OCI-M1 (cell line): ENCODE measurements at places on chromosomes 2 and 18.

DNA sequence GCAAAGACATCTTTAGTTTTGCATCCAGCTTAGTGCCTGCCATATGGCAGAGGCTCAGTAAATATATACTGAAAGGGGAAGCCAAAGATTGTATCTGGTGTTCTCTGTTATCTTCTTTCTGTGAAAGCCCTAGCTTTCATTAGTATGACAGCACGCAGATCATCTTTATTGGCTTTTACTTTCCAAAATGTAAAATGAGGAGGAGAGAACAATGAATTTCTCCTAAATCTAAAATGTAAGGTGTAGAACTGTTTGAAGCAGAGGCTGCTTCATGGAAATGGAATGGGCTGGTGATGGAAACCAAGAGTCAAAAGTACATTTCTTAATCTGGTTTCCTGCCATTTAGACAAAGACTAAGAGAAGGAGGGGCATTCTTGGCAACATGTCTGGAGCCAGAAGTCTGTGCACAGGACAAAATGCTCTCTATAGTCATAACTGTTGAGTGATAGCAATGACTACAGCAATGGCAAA, 1029.9 kb upstream of the PIK3C3 start:
- DNase-seq: no peak

DNA sequence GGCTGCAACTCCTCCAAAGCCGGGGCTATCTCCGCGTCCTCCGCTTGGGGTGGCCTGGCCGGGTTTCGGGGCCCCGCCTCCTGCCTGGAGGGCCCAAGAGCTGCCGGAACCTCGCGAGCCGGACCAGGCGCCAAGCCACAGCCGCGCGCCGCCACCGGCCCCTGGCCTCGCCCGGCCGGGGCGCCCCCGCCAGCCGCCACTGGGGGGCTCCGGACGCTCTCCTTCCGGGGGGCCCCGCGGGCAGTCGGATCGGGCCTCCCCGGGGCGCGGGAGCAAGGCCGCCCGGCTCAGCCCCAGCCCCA, 17.4 kb upstream of the HAAO start:
- peak; percentile 94 for DNase-seq

DNA sequence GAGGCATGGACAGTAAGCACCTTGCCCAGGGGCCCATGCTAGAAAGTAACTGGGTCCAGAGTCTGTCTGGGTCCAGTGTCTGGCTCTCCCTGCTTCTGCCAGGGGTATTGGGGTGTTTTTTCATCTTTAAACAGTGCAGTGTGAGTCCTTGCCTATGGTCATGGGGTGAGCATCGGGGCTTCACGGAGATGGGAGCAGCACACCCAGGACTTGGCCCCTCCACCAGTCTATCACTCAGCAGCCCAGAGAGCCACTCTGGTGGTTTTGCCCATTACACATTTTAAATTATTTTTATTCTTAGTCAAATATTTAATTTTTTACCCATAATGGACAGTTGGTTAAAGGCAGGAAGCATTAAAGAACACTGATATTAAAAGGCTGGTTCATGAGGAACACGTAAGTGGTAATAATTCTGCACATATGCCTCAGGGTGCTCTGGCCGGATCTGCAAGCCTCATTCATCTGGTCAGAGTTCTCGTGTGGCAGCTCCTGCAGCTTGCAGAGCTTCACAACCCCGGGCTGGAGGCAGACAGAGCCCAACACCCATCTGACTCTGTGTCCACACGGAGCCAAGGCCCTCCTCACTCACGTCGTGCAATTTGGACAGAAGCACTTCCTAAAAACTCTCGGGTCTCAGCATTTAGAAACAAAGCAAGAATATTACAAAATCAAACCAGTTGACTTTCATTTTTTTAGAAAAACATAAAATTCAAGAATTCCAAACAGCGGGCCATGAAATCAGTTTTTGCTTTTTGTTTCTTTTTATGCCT, 204.1 kb downstream of the CTIF start:
- no peak for DNase-seq

- DNase-seq: no peak
Observed at GRCh38 chr18:61574665-61575064, 241.4 kb downstream of the CDH20 start.

DNA sequence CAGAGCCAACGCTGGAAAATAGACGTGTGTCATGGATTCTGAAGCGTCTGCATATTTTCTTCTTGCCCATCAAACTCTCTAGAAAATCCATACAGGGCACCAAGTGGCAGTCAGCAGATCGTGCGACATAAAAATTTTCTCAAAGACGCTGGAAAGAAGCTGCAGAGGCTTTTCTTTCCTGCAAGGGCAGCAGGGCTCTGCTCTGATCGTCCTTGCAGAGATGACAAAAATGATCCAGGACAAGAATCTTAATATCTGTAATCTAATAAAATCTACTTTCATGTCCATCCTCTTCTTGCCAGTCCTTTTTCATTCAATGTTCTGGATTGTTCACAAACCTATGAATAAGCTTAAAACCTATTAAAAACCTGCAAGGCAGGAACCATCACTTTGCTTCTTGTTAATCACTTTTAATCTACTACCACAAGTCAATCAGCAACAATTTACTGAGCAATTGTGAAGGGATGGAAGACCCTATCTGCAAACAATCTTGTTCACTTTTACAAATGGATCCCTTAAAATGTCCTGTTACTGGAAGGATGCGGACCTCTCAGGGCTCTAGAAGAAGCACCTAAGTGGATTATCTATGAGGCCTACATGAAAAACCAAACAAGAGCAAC, 93.6 kb downstream of the MREG start:
- no peak for DNase-seq

GRCh38 chr2:7841751-7842150, 840.1 kb upstream of the ID2 start:
- no peak for DNase-seq

DNA sequence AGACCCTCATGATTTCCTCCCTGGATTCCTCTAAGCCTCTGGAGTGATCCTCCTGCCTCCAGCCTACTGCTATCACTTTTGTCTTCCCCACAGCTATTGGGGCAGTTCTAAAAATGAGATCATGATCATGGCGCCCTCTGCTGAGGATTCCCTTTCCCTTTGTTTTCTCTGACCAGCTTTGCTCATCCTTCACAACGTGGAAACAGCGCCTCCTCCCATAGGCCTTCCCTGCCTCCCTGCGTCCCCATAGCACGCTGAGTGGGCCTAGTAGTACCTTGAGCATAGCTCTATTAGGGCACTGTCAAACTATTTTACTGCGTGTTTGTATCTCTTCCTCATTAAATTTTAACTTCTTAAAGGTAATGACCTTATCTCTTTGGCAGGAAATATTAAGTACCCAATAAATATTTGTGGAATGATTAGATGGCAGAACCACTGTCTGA, 207.0 kb upstream of the FANCL start:
- DNase-seq: peak; percentile 94

DNA sequence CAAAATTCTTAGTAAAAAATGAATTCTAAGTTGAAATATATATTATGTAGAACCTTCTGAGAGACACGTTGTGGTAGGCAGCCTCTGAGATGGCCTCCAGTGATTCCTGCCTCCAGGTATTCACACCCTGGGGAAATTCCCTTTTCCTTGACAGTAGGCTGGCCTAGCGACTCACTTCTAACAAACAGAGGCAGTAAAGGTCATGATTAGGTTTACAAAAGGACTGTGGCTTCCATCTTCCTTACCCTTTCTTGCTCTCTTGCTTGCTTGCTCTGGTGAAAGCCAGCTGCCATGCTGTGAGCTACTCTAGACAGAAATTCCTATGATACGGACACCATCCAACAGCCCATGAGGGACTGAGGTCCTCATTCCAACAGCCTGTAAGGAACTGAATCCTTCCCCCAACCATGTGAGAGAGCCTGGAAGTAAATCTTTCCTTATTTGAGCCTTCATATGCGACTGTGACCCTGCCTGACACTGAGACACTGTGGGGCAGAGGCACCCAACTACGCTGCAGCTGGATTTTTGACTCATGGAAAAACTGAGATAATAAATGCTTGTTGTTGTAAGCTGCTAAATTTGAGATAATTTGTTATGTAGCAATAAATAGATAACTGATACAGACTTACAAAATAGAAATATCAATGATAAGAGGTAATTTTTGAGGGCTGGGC, 32.7 kb upstream of the SERTAD2 start:
- DNase-seq: no peak

DNA sequence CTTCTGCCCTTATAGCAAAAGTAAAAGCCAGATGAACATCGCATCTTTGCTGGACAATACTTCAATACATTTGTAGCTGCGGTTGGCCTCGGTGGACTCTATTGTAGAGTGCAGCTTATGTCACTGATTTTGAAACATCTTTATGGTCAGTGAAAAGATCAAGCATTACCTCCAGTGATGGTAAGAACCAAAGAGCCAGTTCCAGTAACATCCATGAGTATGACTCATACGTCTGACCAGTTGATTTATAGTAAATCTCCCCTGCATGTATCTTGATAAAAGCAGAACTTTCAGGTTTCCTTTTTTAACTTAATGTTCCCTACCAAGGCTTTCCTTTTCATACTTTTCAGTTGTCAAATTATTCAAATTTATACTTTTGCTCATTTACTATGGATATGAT, 119.2 kb upstream of the HNRNPA3 start:
- DNase-seq: peak; percentile 16

GRCh38 chr2:62457556-62457955, 48.4 kb downstream of the TMEM17 start:
- no peak for DNase-seq

DNA sequence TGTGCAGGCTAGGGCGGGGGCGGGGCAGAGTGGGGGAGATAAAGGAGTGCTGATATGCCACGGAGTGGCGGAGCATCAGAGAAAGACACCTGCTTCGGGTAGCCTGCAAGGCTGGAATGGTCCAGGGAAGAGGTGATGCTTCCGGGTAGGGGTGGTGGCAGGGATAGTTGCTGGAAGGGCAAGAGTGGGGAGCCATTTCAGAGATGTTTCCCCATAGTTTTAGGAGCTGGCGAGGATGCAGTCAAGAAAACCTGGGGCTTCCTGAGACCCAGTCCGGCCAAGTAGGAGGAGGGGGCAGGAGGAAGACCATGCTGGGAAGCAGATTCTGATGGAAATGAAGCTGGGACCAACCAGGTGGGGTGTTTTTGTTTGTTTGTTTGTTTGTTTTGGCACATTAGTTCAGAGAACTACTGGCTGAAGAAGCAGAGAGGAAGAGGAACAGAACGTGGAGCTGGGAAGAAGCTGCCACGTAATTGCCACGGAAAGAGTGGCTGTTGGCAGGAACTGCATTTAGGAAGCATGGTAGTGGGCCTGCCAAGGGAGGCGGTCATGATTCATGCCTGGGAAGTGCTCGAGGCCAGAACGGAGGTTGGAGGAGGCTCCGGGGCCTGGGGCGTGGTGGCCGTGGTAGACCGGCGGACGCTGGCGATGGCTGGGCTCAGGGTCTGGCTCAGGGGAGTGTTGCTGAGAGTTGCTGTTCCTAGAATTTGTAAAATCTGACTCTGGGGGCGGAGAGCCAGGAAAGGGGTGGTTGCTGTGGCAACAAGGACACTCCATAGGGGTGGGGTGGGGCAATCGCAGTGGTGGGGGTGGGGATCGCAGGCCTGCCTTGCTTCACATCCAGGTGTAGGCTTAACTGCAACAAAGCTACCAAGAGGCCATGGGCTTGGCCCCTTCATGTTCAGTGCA, 8.6 kb upstream of the INPP5D start:
- DNase-seq: no peak

DNA sequence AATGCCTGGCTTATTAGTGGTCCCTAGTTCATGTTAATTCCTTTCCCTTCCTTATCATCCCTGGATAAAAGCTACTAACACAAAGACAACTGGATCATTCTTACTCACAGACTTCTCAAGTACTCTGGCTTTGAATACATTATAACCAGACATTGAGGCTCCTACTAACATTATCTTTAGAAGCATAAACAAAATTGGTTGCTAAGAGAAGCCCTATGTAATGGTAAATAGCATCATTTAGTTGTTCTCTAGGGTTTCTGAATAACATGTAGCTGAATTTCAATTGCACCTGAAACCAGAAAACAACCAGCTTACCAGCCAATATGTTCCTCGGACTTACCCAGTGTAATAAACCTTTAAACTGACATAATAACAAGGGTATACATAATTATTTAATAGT, 114.1 kb upstream of the NCKAP5 start:
- DNase-seq: no peak

DNA sequence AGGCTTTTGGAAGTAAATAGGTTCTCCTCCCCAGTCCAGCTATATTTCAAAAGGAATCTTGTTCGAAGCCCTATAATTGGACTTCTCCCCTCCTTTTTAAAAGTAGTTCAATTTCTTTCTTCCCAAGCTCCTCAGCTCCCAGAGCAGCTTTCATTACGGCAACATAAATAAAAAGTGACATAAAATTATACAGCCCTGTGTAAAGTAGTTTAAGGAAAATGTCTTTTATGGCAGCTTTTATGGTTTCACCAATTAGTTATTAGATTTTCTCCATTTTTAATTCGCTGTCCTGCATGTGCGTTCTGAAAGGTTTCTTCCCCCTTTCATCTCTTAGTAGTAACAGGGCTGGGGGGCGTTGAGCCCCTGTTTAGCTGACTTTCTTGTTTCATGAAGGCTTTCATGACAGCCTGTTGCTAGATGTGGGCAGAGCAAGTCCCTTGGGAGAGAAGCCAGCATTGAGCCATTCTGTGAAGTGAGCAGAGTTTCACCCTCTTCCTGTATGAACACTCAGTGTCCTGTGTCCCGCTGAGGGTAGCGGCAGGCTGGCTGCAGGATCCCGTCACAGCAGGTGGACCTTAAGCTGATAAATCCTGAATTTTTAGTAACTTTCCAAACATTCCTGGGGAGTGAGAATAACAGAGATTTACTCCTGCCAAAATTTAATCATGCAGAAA, 229.7 kb upstream of the SPRED2 start:
- no peak for DNase-seq

- DNase-seq: no peak
Observed at GRCh38 chr2:67652679-67653078, 255.5 kb downstream of the ETAA1 start.

- DNase-seq: no peak
Observed at GRCh38 chr2:54477896-54478295, 21.8 kb downstream of the SPTBN1 start.

- DNase-seq: no peak
Observed at GRCh38 chr2:19409046-19409445, 50.6 kb upstream of the OSR1 start.

DNA sequence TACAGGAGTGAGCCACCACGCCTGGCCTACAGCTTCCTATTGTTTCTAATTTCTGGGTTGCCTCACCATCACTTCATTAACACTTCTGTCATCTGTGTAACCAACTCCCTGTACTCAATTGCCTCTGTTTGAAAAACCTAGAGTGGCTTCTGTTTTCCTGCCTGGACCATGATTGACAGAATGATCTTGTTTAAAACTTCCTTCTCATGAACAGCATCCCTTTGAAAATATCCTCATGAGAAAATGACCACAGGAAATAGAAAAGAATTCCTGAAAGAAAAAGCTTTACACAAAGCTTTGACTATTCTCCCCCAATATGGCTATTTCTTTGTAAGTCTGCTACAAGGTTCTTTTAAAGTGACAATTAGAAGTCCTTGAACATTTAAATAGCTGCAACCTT, 672.3 kb downstream of the ARHGAP15 start:
- DNase-seq: no peak

- DNase-seq: no peak
Observed at GRCh38 chr18:79878741-79879378, 72.6 kb downstream of the SLC66A2 start.

GRCh38 chr2:157856187-157856515, 20.0 kb downstream of the ACVR1 start:
- DNase-seq: peak; percentile 25

- DNase-seq: peak; percentile 59
Observed at GRCh38 chr2:61463769-61464475, 7.0 kb downstream of the USP34 start.
